ENCODE measurements at places on chromosomes 7 and 10. TPM values are rescaled to one million over a fixed set of nuclear protein-coding genes. Genes with fewer than 3 reads are reported as not detected.

- DNase-seq: no peak
Measured at GRCh38 chr10:70267161-70267933, 16.5 kb downstream of the NPFFR1 start.

CALHM1 gene
- not detected for total RNA-seq

CFTR gene
- total RNA-seq: 0.86 TPM

DNA sequence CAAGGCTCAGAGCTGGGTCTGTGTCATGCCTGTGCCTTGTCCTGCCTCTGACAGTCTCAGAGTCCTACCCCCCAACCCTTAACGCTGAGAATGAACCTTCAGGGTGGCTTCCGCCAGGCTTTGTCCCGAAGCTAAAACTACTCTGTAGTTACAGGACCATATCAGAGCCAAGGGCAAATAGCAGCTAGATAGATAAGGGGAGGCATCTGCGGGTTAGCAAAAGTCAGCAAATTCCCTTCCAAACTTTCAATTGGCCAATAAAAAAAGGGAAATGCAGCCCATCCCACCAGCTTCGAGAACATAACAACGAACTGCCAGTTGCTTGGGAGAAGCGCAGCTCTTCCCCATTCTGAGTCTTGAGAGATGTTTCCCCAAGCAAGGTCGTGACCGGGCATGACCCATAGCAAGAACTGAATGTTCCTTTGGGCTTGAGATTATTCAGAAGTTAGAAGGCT lies 17.7 kb downstream of the CCL24 start:
- DNase-seq: peak; percentile 76

DNA sequence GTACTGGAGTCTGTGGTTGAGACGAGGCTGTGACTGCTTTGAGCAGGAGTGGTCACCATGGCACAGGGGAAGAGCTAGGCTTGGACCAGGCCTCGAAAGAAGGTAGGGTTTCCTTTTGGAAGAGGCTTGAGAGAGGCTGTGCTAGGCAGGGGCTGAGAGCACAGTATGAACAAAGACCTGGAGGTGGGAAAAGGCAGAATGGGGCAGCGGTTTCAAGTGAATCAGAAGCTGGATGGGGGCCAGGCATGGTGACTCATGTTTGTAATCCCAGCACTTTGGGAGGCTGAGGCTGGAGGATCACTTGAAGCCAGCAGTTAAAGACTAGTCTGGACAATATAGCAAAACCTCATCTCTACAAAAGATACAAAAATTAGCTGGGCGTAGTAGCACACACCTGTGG lies 65.9 kb downstream of the CLIP2 start:
- DNase-seq: no peak

DNA sequence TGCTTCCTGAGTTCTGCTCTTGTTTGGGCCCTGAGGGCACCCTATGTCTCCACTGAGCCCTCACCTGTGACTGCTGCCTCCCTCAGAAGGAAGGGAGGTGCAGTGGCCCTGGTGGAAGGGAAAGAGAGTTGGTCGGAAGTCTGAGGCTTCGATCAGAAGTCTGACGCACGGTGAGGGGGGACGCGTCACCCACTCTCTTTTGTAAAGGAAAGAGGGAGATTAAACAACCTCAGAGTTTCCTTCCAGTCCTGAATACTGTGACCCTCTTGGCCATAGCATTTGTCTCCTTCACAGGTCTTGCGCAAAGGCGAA lies 31.4 kb upstream of the TRIM8 start:
- no peak for DNase-seq

DNA sequence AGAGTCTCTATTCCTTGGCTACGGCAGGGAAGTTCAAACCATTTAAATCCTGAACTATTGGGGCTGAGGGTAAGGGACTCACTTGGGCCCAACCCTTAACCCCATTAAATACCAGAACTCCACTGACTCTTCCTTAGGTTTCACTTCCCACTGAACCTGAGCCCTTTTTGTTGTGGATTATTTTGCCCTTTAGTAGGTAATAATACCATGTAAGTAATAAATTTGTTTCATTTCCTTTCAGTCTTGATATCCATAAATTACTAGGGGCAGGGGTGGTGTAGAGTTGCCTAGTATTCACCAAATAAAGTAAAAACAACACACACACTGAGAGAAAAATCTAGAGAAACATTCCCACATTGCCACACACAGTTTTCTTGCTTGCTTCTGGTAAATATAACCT lies 352.0 kb downstream of the PCDH15 start:
- DNase-seq: no peak

CALML5 gene
- not detected for total RNA-seq
